ENCODE measurements at places on chromosomes 6 and 20.

DNA sequence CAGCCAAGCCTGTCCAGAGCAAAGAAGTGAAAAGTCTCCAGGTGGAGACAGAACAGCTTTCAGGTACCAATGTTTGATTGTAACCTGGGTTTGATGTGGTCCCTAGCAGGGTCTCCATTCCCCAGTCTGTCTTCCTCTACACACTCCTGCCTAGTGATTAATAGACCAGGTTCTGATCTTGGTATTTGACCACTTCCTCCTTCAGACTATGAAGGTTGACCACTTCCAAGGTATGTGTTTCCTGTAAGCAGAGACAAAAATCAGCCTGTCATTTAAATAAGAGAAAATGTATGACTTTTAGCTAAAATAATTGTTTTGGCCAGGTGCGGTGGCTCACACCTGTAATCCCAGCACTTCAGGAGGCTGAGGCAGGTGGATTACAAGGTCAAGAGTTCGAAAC, 41.8 kb upstream of the TOP1 start:
- no peak for DNase-seq

DNA sequence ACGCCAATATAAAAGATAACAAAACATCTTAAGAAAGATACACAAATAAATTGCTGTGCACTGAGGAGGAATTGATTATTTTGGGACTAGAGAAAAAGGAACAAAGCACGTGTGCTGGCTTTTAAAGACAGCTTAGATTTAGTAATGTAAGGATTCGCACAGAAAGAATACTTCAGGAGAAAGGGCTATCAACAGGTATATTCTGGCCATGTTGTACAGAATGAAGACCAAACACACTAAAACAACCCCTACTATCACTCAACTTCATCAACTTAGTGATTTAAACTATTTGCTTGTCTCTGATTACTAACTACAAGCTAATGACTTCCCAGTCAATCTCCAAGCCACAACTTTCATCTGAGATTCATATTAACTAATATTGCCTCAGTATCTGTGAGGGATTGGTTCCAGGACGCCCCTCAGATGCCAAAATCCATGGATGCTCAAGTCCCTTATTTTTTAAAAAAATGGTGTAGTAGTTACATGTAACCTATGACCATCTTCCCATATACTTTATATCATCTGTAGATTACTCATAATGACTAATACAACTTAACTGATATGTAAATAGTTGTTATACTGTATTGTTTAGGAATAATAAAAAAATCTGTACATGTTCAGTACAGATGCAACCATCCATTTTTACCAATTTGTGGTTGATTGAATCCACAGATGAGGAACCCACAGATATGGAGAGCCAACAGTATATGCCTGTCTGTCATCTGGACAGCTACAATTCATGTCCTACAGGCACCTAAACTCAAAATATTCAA, 4.5 kb downstream of the DEK start:
- no peak for DNase-seq

DNA sequence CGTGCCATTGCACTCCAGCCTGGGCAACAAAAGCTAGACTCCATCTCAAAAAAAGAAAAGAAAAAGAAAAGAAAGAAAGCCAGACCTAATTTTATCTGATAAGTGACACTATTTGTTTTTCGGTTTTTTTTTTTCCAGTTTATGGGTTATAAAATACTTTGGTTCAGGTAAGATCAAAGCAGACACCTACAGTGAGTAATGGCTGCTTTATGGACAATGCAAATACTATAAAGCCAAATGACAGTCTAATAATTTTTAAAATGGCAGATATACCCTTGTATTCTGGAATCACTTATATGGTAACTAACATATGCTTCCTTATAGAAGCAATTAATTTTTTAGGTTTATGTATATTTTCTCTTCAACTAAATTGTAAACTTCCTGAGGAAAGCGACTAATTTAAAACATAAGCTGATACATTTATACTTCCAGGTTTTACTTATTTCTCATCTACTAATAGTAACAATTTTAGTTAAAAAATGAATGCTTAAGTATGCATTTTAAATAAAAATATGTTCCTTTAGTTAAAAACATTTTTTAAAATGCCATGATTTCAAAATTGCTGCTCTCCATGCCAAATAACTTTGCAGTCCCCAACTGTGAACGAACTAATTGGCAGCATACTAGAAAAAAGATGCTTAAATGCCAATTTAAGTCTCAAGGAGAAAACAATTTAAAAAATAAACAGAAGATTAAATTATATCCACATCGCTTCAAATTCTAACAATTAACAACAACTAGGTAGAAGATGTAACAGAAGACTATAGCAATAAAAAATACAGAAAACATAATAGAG, 38.5 kb downstream of the KIAA0319 start:
- no peak for DNase-seq

GRCh38 chr20:17611290-17611539, 41.3 kb downstream of the DSTN start:
- no peak for DNase-seq

DNA sequence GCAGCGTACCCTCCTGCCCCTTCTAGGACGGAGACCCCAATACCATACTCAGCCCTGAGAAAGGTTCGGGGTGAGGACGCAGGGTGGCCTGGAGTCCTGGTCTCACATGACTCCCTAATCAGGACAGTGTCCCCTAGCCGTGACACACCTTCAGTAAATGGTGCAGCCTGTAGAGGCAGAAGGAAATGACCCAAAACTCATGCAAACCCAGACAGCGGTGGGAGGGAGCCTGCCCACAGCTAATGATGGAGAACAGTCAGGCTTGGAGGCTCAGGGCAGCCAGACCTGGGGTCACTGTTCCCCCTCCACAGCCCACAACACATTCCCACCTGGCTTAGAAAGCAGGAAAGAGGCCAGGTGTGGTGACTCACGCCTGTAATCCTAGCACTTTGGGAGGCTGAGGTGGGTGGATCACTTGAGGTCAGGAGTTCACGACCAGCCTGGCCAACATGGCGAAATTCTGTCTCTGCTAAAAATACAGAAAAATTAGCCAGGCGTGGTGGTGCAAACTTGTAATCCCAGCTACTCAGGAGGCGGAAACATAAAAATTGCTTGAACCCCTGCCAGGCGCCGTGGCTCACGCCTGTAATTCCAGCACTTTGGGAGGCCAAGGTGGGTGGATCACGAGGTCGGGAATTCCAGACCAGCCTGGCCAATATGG, 8.8 kb upstream of the HMGA1 start:
- DNase-seq, result no peak

DNA sequence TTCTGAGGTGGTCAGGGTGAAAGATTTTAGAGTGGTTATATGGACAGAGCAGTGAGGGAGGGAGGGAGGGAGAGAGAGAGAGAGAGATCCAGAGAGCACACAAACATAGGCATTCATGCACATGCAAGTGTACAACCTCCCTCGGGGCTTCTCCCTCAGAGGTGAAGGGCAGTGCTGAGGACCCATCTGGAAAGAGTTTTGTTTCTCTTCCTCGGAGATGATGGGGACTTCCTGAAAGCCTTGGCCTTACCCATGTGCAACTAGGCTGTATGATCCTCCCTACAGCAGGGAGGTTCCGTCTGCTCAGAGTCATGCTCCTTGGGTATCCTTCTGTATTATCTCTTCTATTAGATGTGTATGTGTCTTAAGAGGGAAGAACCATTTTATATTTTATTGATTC, 21.4 kb upstream of the TSPYL1 start:
- DNase-seq, result no peak

DNA sequence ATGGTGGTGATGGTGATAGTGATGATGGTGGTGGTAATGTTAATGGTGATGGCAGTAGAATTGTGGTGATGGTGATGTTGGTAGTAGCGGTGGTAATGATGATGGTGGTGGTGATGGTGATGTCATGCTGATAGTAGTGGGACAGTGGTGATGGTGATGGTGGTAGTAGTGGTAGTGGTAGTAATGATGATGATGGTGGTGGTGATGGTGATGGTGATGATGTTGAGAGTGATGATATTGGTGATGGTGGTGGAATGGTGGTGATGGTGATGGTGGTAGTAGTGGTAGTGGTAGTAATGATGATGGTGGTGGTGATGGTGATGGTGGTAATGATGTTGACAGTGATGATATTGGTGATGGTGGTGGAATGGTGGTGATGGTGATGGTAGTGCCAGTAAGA, 128.8 kb downstream of the LPA start:
- DNase-seq, result no peak

GRCh38 chr20:63270606-63271325, 1.8 kb upstream of the ARFGAP1 start:
- DNase-seq, result no peak

DNA sequence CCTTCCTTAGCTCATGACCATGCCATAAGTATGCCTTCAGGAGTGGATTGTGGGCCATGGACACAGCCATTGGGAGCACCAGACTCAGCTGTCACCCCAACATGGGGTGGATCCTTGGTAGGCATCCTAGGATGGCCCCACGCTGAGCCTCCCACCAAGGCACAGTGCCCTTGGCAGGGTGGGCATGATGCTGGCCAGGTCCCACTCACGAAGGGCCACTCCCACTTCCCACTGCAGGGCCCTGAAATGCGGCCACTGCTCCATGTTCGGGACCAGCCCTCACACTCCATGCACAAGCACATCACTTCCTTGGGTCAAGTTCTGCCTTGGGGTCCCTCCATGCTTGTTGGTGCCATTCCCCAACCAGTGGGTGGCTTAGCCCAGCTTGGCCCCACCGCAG, 12.9 kb upstream of the FUT9 start:
- DNase-seq, result no peak

DNA sequence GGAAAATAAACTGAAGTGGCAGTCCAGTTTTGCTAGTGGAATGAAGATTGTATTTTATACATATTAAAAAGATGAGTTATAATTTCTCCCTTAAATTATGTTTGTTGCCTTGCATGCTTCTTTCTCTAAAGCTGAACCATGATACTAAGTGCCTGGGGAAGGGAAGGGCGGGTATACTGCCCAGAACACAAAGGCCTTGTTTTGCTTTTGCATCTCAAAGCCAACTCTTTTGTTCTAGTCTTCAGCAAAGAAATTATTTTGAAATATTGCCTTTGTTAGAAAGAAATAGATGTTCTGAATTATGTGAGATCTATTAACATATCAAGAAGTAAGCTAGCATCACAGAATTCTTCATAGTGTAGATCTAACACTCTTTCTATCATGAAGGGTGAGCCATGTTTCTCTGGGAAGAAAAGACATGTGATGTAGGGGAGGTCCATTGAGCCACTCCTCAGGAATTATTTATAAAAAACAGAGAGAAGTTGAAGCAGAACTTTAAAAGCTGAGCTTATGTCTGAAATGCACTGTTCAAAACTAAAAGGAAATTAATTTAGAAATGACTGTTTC, 108.4 kb downstream of the RIMS1 start:
- DNase-seq, result no peak

DNA sequence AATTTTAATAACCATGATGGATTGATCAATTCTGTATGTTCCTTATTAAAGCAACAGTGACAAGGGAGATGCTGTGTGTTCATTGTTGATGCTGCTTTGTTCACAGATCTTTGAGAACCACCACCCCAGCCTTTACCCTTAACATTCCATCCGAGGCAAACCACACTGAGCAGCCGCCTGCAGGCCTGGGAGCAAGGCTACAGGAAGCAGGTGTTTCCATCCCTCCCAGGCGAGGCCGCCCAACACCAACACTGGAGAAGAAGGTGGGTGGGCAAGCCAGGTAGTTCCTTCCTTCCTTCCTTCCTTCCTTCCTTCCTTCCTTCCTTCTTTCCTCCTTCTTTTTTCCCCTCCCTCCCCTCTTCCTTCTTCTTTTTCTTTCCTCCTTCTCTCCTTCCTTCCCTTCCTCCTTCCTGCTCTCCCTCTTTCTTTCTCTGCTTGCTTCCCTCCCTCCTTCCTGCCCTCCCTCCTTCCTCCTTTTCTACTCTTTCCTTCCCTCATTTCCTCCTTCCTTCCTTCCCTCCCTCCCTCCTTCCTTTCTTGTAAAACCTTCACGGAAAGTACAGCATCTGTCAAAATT, 13.7 kb downstream of the TTLL2 start:
- no peak for DNase-seq

- no peak for DNase-seq
Observed at GRCh38 chr20:38547288-38548085, 33.5 kb upstream of the ADIG start.

GRCh38 chr20:9635750-9636149, 121.4 kb downstream of the LAMP5 start:
- DNase-seq, result no peak

DNA sequence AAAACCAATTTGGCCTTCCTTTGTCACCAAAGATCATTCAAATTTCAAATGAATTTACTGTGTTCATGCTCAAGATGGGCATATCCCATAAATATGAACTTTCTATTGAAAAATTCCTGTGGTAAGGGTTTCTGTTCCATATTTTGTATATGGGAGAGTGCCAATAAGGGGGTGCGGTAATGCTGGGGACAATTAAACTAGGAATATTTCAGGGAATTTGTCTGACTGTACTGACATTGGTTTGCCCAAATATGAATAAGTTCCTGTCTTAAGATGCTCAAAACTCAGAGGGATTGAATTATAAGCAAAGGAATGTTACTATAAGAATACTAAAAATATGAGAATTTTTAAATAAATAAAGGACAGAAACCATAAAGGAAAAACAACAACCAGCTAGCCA, 553.0 kb upstream of the MARCKS start:
- DNase-seq, result no peak

DNA sequence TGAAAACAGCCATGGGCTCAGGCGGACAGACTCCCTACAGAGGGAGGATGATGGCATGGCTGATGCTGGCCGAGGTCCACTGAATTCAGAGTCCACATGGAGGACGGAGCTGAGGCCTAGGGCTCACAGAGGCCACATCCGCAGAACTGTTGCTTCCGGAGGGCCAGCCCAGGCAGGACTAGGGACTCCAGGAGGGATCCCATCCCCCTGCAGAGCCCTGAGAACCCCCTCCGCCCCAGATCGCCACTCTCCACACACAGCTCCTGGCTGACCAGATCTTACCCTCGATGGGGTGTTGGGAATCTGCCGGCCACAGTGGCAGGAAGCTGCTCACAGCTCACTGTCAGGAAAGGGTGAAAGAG, 399.2 kb downstream of the TAF4 start:
- no peak for DNase-seq

GRCh38 chr6:14542670-14543366, 425.2 kb downstream of the CD83 start:
- DNase-seq, result no peak

DNA sequence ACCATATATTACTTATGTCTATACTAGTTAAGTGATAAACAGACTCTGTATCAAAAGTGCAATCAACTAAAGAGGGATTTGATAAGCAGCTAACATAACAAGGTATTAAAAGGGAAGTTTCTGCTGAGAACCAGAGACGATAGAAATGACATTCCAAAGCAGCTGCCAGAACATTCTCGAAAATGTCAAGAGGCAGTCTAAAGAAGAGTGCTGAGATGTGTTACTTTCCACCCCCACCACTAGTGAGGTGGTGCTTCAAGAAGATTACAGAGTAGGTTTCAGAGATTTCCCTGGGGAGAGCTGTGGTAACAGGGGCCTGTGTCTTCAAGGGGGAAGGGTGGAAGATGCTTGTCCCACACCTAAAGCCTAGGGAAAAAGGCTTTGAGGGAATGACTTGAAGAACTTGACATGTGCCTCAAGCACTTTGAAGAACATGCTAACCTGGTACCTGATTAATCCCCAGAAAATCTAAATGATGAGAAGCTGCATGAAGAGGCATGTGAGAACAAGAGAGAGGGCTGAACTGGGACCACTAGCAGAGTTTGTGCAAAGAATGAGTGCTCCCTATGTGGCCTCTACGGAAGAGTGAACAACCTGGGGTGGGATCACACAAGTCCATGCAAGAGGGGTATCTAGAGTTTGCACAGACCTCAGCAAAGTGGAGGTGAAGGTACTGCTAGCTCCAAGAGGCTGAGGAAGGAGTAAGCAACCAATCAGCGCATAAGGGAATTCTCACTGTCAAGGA, 5.0 kb downstream of the FAM184A start:
- DNase-seq, result no peak

GRCh38 chr6:139588076-139588639, 213.7 kb upstream of the CITED2 start:
- no peak for DNase-seq

All from activated CD8-positive, alpha-beta memory T cell treated with anti-CD3 and anti-CD28 coated beads for 1 hour (primary cell).